ENCODE measurements at places on chromosomes 4 and X.

GRCh38 chr4:111697176-111697942 lies 447.9 kb upstream of the FAM241A start:
- no peak for DNase-seq

DNA sequence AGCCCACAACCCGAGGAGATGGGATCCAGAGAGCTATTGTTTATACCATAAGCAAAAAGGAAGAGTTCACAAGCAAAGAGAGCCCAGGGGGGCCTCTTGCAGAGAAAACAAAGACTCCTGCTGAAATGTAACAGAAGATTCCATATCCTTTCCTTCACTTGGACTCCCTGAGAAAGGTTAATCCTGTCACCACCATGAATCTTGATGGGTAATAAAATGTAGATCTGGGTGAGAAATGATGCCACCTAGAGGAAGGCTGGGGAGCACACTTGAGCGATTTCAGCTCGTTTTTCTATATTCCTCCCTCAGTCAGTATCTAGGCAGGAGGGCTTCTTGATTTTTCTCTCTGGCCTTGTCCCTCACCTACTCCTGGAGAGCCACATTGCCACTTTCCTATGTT lies 10.2 kb upstream of the KCNE5 start:
- no peak for DNase-seq

DNA sequence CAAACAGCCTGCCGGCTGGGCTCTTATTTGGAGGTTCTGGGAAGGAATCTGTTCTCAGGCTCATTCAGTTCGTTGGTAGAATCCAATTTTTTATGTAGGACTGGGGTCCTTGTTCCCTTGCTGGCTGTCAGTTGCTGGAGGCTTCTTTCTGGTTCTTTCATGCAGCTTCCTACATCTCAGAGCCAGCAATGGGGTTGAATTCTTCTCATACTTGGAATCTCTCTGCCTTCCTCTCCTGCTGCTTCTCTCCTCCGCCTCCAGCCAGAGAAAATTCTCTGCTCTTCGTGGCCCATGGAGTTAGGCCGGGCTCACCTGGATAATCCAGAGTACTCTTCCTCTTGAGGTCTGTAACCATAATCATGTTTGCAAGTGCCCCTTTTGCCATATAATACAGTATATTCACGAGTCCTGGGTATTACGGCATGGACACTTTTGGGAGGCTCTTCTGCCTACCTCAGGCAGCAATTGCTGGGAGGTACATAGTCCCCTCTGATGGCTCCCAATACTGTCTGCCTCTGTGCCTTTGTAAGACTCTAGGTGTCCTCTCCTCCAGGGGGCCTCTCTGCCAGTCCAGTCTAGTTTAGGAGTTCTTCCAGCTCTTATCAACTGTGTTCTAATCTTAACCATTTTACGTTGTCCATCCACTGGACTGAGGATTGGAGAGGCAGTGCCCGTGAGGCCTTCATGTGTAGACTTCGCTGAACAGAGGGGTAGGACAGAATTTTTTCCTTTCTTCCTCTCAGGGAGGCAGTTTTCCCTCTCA lies 2.2 kb downstream of the TRMT44 start:
- DNase-seq = no peak

GRCh38 chr4:73447671-73448070 lies 11.7 kb downstream of the AFP start:
- no peak for DNase-seq

- no peak for DNase-seq
Observed at GRCh38 chr4:39699687-39700409, 1.9 kb downstream of the UBE2K start.

DNA sequence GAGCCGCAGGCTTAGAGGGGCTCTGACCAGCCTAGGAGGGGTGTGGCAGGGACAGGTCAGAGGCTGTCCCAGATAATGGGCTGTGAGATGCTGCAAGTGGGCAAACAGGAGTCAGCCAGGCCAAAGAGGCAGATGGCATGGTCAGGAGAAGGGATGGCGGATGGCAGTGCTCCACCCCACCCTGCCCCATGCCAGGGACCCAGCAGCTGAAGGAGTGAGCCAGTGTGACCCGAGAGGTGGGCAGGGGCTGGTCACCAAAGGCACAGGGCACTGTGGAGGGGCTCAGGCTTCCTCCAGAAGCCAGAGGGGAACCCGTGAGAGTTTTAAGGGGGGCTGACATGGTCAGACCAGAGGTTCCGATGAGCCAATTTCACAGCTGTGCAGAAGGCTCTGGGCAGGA lies 96.9 kb downstream of the WFS1 start:
- no peak for DNase-seq

- DNase-seq = no peak
Observed at GRCh38 chr4:109294006-109294405, 8.5 kb downstream of the COL25A1 start.
